ENCODE measurements at places on chromosomes 7 and 10.
A peak's percentile ranks its signal among the peaks of the same experiment; 100 is the strongest.

DNA sequence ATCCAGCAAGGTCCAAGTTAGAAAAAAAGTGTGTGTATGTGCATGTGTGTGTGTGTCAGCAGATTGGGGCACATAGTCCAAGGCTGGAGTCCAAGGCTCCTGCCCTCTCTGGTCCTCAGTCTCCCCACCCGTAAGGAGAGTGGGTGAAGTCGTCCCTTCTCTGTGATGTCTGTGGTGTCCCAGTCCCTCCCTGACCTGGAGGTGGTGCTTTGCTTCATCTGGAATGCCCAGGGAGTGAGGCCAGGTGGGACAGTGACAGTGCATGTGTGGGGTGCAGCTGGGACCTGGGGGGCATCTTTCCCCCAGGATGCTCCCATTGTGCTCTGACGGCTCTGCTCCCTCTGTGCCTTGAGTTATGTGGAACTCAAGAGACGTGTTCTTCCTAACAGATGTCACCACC, 18.0 kb downstream of the AQP1 start:
- no peak for DNase-seq

GRCh38 chr7:40306596-40306995, 171.8 kb downstream of the SUGCT start:
- peak; percentile 69 for DNase-seq

DNA sequence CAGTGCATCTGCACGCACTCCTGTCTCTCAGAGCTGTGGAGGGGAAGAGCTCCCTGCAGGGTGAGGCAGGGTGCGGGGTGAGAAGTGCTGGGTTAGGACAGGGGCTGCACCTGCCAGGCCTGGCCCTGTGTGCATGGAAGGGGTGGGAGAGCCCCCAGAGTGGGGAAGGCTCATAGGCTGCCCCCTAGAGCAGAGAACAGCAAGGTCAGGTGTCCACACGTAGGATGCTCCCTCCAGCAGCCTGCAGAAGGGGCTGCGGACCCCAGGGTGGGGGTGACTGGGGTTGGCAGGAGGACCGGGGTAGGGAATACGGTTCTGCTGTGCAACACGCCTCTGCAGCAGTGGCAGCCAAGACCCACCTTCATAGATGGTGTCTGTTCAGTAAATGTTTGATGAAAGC, 208.6 kb downstream of the PTPRN2 start:
- no peak for DNase-seq

GRCh38 chr7:71776726-71777125, 635.4 kb downstream of the CALN1 start:
- no peak for DNase-seq

DNA sequence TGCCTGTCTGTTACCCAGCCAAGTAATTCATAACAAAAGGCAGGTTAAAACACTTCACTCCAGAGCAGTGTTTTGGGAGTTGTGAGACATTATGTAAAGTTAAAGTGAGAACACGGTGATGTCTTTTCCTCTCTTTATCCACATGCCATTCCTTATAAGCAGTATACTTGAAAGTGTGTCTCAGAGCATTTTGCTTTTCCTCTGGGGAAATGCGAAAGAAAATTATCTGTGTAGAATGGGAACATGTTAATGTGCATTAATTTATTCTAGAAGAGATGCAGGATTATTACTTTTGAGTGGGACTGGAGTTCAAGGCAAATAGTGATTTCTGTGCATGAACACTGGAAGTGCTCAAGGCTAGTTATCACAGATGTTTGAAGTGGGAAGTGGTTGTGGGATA, 170.4 kb downstream of the PLXDC2 start:
- no peak for DNase-seq

DNA sequence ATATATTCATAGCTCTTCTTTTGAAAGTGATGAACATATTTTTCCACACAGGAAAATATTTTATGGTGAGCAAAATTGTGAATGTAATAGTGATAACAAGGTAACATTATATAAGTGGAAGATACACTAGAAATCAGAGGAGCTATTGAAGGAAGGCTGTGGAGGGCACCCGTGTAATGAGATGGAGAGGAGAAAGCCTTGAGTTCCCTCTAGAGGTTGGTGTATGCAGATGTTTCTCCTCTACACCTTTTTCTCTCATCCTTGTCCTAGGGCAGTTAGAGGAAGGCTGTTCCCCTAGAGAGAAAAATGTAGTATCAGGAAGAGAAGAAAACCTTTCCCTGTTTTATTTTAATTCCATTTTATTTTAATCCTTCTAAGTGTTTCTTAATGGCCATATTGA, 54.6 kb upstream of the NRG3 start:
- no peak for DNase-seq
